ENCODE measurements at places on chromosomes 11 and 22.

DNA sequence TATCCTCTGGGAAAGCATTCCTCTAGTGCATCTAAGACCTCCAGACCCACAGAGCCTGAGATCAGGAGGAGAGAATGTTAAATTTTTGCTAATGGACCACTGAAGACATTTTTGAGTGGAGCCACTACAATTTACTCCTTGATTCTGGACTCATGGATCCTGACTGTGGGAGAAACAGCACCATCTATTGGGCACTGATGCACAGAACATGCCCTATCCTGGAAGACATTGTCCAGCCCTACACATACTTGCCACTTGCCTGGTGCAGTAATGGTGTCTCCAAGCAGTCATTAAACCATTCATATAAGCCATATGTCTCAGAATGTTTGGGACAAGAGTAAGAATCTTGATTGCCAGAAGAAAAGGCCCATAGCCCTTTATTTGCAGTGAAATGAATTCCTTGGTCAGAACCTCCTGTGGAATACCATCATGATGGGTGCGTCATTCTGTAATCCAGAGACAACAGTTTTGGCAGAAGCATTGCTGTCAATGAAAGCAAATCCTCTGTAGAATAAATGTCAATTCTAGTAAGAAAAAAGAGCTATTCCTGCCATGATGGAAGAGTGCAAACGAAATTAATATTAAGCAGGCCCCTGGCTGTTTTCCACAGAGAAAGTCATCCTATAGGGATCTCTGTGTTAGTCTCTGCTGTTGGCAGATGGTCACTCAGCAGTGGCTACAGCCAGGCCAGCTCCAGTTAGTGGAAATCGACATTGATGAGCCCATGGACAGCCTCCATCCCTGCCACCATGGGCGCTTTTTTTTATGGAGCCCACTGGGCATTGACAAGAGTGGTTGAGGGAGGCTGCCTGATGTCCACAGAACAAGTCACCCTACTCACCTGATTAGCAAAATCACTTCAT, 43.5 kb downstream of the GGTLC2 start:
- DNase-seq = peak; percentile 64

- no peak for DNase-seq
Measured at GRCh38 chr11:71322192-71322735, 69.9 kb upstream of the SHANK2 start.

DNA sequence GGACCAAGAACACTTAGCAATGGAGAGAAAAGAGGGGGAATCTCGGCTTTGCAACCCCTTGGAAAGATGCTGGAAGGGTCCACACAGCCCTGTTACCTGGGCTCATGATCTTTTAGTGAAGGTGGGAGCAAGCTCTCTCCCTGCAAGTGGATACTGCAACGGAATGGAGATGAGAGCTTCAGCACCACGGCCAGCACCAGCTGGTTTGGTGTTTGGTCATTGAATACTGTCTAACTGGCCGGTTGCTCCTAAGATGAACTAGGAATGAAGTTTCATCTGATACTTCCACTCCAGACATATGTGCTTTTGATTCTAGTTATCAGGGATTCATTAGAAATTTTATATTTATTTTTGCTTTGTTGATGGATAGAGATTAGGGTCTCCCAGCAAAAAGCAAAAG, 16.3 kb downstream of the HTR3A start:
- peak; percentile 53 for DNase-seq

DNA sequence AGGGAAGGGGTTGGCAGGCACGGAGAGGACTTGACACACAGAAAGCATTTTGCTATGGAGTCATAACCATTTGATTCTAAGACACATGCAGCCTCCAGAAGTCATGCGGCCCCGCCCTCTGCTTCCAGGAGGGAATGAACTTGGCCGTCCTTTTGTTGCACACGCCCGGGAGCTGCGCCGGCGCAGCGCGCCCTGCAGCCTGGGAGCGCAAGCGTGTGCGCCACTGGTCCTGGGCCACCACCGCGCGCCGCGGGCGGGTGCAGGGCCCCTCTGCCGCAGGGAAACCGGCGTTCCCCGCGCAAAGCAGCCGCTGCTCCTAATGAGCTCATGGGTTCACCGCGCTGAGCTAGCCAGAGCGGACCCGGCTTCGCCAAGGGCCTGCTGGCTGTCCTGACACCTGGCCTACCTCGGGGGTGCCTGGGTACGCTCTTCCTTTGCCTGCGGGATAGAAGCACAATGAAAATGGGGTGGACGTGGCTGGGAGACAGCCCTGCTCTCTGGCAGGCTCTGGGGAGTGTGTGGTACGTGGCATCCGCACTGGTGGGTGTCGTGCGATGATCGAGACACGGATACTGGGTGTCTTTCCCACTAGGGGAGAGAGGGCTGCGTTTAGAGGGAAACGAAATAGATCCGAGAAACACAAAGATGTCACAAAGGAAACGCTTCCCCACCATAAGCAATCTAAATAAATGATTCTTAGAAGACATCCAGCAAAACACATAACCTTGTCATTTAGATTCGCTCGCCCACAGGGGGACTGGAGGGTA, 669 bp downstream of the MICAL3 start:
- DNase-seq = peak; percentile 96

DNA sequence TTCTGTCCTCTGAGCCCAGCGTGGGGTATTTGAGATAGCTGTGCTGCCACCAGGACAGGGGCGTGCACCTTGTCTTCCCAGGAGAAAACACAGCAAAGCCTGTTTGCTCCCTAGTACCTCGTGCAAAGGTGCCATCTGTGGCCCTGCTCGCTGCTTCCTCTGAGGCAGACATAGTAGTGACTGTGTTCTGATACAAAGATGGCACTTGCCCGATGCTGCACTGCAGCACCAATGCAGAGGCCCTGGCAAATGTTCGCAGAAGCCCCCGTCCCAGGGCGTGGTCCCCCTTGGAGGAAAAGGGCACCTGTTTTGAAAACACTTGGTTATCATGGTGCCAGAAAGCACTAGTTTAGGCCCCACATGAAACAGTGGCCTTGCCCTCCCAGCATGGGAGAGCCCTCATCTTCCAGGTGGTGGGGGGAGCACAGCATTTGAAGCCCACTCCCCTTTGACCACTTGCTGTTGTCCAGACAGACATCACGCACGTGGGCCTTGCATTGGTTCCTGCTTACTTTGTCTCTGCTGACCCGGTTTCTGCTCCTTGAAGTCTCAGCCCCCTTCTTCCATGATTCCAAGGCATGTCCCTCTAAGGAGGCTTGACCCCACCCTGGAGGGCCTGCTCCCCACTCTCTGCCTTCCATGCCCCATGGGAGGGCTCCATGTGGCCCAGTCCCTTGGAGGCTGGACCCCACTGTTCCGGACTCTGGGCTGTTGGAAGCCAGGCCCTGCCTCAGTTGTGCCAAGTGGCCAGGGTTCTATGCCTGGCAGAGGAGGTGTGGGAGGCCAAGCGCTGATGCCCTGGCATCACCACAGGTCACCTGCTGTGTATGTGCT, 109.4 kb downstream of the KCNQ1OT1 start:
- DNase-seq = peak; percentile 8

GRCh38 chr11:44205836-44206235, 104.1 kb downstream of the ALX4 start:
- DNase-seq = no peak
